ENCODE measurements at places on chromosomes 7 and 10.

- DNase-seq: no peak
Observed at GRCh38 chr7:34044734-34045353, 139.5 kb downstream of the BMPER start.

GRCh38 chr10:35916791-35917190 lies 274.7 kb upstream of the FZD8 start:
- DNase-seq: no peak

DNA sequence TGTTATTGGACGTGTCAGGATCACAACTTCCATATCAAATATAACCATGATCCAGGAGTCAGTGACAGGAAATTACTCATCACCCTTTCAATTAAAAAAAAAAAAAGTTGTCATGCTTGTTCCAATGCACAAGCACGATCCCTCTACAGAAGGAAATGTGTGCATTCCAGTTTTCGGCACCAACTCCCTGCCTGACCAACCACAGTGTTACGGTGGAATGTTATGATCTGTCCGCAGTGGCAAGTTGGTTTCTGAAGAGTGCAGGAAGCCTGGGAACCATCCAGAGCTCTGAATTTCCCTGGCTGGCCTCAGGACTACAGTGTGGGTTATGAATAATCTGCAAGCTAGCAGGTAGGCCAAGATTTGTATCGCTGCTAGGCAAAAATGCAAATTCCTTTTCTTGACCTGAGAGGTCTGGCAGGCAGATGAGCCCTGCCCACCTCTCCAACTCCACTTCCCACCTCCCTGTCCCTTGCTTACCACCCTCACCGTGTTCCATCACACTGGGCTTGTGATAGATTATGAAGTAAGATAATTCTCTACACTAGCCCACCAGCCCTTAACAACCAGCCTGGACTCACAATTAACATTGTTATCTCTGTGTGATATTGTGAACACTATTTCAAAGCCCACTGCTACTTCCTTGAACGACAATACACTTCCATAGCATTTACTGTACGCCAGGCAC lies 20.4 kb downstream of the FRMPD2 start:
- DNase-seq: peak; percentile 60

GRCh38 chr10:35416619-35417312 lies 80.5 kb downstream of the CCNY start:
- no peak for DNase-seq

- no peak for DNase-seq
Observed at GRCh38 chr10:129464251-129464650, 2.8 kb upstream of the MGMT start.
